ENCODE measurements at places on chromosomes 12 and 14.

DNA sequence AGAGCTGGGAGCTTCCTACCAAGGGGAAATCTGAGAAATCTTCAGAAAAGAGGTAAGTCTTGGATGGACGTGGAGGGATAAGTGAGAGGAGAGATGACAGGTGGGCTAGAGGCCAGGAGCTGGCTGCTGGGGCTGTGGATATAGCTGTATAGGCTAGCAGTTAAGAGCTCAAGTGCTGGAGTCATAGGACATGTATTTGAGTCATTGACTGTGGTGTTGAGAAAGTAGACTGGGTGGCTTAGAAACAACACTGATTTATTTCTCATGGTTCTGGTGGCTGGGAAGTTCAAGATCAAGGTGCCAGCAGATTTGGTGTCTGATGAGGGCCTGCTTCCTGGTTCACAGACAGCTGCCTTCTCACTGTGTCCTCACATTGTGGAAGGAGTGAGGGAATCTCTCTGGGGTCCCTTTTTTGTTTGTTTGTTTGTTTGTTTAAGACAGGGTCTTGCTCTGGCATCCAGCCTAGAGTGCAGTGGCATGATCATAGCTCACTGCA lies 151.1 kb upstream of the FUT8 start:
- no peak for DNase-seq

DNA sequence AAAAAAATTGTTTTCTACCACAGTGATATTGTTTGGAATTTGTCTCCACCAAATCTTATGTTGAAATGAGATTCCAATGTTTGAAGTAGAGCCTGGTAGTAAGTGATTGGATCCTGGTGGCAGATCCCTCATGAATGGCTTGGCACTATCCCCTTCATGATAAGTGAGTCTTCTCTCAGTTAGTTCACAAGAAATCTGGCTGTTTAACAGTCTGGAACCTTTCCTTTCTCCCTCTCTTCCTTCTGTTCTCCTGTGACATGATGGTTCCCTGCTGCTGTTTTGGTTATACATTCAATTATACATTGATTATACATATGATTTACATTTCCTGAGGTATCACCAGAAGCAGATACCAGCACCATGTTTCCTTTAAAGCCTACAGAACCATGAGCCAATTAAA lies 442.2 kb downstream of the SLC6A15 start:
- DNase-seq, result no peak

DNA sequence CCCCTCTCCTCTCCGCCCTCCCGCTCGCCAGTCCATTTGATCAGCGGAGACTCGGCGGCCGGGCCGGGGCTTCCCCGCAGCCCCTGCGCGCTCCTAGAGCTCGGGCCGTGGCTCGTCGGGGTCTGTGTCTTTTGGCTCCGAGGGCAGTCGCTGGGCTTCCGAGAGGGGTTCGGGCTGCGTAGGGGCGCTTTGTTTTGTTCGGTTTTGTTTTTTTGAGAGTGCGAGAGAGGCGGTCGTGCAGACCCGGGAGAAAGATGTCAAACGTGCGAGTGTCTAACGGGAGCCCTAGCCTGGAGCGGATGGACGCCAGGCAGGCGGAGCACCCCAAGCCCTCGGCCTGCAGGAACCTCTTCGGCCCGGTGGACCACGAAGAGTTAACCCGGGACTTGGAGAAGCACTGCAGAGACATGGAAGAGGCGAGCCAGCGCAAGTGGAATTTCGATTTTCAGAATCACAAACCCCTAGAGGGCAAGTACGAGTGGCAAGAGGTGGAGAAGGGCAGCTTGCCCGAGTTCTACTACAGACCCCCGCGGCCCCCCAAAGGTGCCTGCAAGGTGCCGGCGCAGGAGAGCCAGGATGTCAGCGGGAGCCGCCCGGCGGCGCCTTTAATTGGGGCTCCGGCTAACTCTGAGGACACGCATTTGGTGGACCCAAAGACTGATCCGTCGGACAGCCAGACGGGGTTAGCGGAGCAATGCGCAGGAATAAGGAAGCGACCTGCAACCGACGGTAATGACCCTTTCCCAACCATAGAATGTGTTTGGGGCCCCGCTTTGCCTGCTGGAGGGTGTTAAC lies 615 bp downstream of the CDKN1B start:
- DNase-seq, result no peak

DNA sequence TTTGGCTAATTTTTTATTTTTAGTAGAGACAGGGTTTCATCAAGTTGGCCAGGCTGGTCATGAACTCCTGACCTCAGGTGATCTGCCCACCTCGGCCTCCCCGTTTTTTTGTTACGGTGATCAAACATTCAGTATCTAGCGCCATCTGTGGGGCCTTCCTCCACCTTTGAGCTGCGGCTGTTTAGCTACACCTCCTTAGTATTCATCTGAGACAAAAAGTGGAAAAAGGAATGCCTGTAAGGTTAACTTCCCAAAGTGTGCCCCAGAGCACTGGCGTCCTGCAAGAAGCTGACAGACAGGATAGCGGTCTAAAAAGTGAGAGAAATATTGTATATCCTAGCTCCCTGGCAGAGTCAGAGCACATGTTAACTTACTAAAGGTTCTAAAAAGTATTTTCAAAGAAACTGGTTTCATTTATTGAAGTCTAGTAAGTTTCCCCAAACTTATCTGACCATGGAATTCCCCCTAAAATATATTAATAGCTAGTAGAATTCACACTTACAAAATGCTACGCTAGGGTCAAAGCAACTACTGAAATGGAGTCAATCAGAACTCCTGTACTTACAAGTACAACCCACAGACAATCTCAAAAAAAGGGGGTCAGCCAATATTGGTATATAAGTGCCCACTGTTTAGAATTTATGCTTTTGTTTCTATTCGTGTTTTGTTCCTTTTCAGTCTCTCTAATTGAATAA lies 59.1 kb downstream of the DUSP16 start:
- no peak for DNase-seq

GRCh38 chr12:127600211-127600610 lies 666.8 kb upstream of the TMEM132C start:
- no peak for DNase-seq

DNA sequence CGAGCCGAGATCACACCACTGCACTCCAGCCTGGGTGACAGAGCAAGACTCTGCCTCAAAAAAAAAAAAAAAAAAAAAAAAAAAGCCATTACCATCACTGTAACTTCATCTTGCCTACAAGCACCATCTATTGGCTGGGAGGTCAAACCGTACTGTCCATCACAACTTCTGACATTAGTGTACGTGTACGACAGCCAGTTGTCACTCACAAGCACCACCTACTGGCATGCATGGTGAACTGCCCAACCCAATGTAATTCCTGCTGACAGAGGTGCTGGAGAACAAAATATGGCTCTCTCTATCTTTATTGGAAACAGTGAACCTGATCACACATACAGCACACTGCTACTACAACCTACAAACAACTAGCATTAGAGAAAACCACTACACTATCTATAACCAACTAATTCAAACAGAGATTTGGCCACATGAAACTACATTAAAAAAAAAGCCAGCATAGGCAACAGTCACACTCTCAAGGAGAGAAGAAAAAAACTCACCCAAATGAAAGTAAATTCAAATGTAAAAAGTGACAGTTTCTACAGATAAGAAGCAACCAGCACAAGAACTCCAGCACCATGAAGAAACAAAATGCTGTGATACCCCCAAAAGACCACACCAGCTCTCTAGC lies 82.3 kb downstream of the PUS7L start:
- DNase-seq, result peak; percentile 8

DNA sequence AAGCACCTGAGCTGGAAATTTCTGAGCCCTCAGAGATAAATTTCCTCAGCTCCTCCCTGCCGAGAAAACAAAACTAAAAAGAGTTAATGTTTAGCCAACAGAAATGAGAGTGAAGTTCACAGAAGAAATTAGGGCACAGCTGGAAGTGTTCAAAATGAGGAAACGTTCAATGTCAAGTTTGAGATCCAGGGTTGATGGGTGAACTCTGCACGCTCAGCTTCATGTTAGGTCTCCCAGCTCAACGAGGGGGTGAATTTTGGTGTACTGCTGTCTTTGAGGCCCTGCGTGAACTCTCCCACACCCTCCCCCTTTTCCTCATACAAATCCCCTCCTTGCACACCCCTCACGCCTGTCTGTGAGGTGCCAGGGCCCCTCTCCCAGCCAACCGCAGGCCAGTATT lies 13.3 kb upstream of the OAS3 start:
- no peak for DNase-seq

DNA sequence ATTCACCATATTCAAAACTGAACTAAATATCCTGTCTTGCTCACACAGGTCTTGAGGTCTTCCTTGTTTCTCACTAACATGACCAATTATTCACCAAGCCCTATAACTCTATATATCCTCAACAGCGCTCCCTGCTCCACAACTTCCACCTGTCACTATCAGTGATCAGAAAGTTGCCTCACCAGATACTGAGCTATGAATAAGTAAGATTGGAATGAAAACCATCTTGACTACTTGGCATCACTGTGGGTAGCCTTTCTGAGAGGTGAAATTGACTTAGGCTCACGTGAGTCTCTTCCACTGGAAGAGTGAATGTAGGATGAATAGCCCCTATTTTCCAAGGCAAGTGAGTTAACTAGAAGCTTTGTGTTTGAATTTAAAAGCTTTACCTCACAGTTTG lies 167.1 kb downstream of the PIK3C2G start:
- no peak for DNase-seq

DNA sequence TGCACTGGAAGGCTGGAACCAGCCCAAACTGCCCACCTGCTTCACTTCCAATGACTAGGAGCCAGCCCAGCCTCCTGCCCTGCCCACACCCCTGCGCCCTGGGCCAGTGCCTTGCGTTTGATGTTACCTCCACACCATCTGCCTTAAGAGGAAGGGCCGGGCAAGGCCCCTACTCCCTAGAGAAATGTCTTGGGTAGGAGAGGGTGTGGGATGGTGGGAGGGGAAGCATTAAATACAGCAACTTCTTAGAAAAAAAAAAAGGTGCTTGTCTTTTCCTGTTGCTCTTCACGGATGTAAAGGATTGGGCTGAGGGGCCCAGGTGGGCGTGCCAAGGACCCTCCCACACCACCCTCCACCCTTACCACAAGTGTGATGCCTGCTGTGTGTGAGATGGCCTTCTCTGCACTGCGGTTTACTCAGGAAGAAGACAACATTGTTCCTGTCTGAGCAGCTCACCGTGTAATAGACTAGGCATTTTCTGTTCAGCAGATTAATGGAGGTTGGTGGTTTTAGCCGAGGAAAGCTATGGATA lies 99.9 kb downstream of the NINJ2 start:
- peak; percentile 75 for DNase-seq

DNA sequence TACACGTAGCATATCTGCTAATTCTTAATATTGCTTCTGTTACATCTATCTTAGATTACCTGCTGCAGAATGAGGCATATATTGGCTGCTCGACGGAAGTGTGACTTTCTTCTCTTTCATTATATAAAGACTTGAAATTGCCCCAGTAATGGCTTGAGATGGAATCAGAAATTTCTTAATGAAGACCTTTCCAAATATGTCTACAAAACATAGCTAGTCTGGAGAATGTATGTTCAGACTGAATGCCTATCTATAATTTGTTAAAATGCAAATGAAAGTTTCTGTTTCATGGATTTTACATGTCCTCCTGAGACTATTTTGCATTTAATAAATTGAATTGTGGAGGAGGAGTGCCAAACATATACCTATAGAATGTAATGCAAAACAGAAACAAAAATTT lies at the start of gene TAS2R10:
TSS of gene TAS2R10 (minus strand) at position 101 of the 400 bp plus-strand sequence. CDS start at position 12, 89 bp downstream.
- DNase-seq, result no peak

All from KG1 (cell line).